ENCODE measurements at places on chromosomes 1 and 21. TPM values are rescaled to one million over a fixed set of nuclear protein-coding genes. Genes with fewer than 3 reads are reported as not detected.

The ZNF326 gene
- total RNA-seq = 19.5 TPM

The SYNC gene
- not detected for total RNA-seq

The KCNE2 gene
- total RNA-seq = not detected

The LYPD8 gene
- total RNA-seq = not detected

The MMP23B gene
- 4.2 TPM for total RNA-seq

The KCNK1 gene
- not detected for total RNA-seq

The IGSF21 gene
- not detected for total RNA-seq

The BROX gene
- total RNA-seq = 51.9 TPM

The TEX38 gene
- not detected for total RNA-seq

DNA sequence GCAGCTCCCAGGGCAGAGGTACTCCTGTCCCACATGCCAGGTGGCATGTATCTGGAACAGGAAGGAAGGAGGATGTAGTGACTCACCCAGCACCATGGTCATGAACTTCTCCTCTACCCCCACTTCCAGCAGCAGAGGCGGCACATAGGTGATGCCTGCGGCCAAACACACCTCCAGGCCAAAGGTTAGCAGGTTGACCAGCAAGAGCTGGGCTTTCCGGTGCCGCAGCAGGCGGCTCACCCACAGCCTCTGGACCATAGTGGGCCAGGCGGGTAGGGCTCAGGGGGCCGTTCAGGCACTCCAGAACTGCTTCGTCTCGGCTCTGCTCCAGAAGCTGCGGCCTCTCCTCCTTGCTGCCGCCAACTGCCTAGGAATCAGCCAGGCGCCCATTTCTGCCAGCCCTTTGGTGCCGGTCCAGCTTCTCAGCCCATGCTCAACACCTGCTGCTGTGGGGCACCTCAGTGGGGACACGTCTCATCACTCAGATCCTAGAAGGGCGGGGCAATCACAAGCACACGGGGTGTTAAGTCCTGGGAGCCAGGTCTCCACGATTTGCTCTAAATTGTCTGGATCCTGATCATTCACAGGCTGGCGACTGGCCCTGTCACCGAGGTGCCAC is 15.8 kb downstream of the SLC45A3 start:
- no peaks in the 10 kb centered on the region for H3K4me1 ChIP-seq
- no peak for DNase-seq
- no peak overlapping the region for H3K27ac ChIP-seq
- H3K36me3 ChIP-seq = no peaks in the 10 kb centered on the region

GRCh38 chr1:7509598-7509997 is 261.5 kb upstream of the VAMP3 start:
- H3K27me3 ChIP-seq = no peaks in the 10 kb centered on the region
- no peak overlapping the region for H3K27ac ChIP-seq

DNA sequence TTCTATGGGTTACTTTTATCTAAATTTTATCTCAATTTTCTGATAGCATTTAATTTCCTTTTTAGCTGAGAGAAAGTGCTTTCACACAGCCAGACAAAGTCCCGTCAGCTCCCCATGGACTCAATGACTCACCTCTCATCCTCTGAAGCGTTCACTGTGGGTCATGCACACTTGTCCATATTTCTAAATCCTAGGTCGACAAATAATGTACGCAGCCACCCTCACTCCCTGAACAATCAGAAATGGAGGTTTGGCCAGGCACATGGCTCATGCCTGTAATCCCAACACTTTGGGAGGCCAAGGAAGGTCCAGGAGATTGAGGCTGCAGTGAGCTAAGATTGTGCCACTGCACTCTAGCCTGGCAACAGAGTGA is 42.4 kb upstream of the COA6 start:
- H3K4me3 ChIP-seq = no peak overlapping the region
- no peaks in the 10 kb centered on the region for H3K36me3 ChIP-seq
- H3K4me1 ChIP-seq = no peaks in the 10 kb centered on the region
- H3K27ac ChIP-seq = no peak overlapping the region
- no peaks in the 10 kb centered on the region for H3K27me3 ChIP-seq

DNA sequence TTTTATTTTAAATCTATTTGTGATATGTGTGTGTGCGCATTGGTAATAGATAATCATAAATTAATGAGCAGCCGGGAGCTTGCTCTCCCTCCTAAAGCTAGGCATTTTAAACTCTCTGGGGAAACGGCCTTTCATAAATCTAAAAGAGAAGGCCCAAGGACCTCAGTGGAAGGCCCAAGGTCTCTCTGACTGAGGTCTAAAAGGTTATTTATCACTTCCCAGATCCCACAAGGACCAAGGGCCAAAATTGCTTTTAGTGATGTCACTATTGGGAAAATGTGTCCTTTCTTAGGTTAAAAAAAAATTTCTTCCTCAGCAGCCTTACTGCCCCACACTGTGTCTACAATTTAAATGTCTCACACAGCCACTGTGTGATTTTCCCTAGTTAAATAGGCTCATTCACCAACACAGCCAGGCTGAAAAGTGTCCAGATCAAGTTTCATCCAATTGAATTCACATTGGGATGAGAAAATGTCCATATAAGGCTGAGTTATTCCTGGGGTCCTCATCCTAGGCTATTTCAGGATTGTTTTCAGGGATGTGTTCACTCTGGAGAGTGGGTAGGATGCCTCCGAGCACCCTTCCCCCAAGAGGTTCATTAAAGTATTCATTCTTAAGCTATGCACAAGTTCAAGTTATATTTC is 46.1 kb downstream of the SLC44A3 start:
- no peaks in the 10 kb centered on the region for H3K36me3 ChIP-seq
- H3K27ac ChIP-seq = no peak overlapping the region
- no peaks in the 10 kb centered on the region for H3K27me3 ChIP-seq
- H3K4me3 ChIP-seq = no peak overlapping the region

DNA sequence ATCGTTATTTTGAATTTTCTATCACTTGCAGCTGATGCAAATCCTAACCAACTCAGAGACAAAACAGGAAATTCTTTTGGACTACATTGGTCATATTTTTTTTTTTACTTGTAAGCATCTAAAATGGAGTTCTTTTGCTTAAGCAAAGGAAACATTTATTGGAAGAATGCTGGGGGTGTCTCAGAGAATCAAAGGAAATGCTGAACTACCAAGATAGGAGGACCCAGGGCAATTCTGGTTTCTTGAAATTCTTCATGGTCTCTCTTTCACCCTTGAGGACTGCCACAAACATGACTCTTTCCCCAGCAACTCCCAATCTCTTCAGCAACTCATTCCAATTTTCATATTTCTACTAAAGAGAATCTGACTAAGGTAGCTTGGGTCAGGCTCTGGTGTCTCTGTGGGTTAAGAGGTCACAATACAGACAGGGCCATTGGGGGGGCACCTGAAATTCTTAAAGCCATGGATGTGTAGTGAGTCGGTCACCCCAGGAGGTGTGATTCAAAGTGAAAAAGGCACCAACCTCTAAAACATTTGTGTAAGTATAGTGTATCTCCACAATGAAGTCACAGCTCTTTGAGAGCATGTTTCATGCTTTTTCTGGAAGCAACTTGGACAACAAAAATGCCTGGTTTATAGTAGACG is 171.1 kb upstream of the FGGY start:
- H3K36me3 ChIP-seq = no peaks in the 10 kb centered on the region
- no peak for DNase-seq
- no peaks in the 10 kb centered on the region for H3K4me1 ChIP-seq
- no peak overlapping the region for H3K4me3 ChIP-seq
- H3K27ac ChIP-seq = no peak overlapping the region
- no peaks in the 10 kb centered on the region for H3K27me3 ChIP-seq

- no peak for DNase-seq
- no peak overlapping the region for H3K27ac ChIP-seq
- H3K27me3 ChIP-seq = no peaks in the 10 kb centered on the region
- no peak overlapping the region for H3K4me3 ChIP-seq
- H3K36me3 ChIP-seq = no peaks in the 10 kb centered on the region
- no peaks in the 10 kb centered on the region for H3K4me1 ChIP-seq
These were observed 97.7 kb upstream of the GREM2 start for GRCh38 chr1:240709676-240710075.

DNA sequence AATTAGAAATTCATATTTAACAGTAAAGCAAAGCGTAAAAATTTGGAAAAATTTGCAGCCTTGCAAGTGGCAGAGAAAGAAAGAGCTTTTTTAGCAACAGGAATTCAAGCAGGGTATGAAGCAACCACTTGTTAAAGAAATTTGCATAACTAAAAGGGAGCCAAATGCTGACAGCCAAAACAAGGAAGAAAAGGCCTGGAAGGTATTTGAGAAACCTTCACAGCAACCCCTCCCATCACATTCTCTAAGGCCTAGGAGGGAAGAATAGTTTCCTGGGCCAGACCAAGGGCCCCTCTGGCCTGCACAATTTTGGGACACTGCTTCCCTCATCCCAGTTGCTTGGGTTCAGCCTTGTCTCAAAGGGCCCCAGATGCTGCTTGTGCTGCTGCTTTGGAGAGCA is 672.4 kb upstream of the TMPRSS15 start:
- no peak for DNase-seq
- H3K4me3 ChIP-seq = no peak overlapping the region
- no peaks in the 10 kb centered on the region for H3K36me3 ChIP-seq
- no peak overlapping the region for H3K27ac ChIP-seq
- H3K27me3 ChIP-seq = no peaks in the 10 kb centered on the region

DNA sequence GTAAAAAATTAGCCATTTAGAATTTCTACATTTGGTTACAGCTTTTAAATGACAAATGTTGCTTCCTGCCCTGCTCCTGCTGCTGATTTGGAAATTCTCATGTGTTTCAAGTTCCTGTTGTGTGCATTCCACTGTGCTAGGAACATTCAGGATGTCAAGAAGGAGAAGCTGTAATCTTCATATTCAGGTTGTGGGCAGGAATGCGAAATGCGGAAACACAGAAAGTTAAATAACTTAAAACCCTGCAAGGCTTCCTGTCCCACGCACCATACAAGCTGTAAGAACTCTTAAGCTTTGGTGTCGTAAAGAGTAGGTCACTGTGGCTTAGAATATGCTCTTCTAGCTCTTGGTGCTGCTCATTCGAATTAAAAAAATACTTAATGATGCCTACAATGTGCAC is 52.6 kb downstream of the S100B start:
- H3K36me3 ChIP-seq = peaks cover 29% of the 10 kb centered on the region
- peaks cover 82% of the 10 kb centered on the region for H3K4me1 ChIP-seq
- H3K27me3 ChIP-seq = no peaks in the 10 kb centered on the region
- peak; percentile 61 for DNase-seq

DNA sequence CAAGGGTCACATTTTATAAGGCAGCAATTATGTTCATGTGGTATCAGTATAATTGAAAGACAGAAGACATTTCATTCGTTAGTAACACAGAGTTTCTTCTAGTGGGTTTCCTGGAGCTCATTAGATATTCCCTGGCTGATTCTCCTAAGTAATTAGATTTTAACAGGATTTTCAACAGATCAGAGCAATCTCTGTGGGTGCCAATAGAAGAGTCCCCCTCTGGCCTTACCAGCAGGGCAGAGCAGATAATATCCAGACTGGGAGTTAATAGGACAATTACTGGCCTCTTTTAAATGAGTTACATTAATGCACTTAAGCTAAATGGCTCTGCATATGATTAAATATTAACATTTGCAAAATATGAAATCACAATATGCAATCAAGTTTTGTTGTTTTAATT is 74.2 kb upstream of the FOXD3 start:
- H3K4me1 ChIP-seq = no peaks in the 10 kb centered on the region
- no peaks in the 10 kb centered on the region for H3K27me3 ChIP-seq
- DNase-seq = no peak
- no peaks in the 10 kb centered on the region for H3K36me3 ChIP-seq
- H3K4me3 ChIP-seq = no peak overlapping the region

- H3K27me3 ChIP-seq = no peaks in the 10 kb centered on the region
- H3K4me3 ChIP-seq = no peak overlapping the region
- no peak for DNase-seq
- H3K4me1 ChIP-seq = peaks cover 16% of the 10 kb centered on the region
- H3K27ac ChIP-seq = no peak overlapping the region
These were observed 6.7 kb downstream of the MAN1A2 start for GRCh38 chr1:117373932-117374331.

DNA sequence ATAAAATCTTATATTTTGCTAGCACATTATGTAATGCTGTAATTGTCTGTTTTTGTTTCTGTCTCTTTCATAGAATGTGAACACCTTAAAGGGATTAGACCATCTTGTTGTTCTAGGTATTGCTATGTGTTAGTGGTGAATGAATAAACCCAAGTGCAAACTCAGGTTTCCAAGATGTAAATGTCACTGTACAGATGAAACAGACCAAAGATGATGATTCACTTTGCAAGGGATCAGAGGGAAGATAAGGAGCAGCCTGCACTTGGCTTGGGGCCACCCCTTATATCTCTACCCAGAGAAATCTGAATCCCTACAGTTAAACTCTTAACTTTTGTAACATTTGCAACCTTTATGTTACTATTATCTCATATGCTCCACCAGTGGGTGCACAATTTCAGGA is 25.4 kb downstream of the UROD start:
- H3K4me1 ChIP-seq = no peaks in the 10 kb centered on the region
- no peaks in the 10 kb centered on the region for H3K27me3 ChIP-seq
- no peaks in the 10 kb centered on the region for H3K36me3 ChIP-seq
- H3K27ac ChIP-seq = no peak overlapping the region
- H3K4me3 ChIP-seq = no peak overlapping the region

DNA sequence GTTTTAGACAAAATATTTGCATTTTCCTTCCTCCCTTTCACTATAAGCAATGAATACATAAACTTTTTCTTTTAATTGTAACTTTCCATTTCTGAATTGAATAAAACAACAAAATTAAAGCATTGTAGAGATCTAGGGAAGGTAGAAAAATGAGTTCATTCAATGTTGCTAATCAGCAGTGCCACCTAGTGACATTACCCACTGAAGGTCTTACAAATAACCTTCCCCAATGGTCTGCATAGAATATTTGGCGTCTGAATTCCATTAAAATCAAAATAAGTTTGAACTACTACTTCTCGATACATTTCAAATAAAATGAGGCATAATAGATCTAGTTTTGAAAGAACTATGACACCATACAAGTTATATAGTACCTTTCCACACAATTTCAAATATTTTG is 19.6 kb downstream of the FH start:
- no peaks in the 10 kb centered on the region for H3K36me3 ChIP-seq
- no peaks in the 10 kb centered on the region for H3K4me1 ChIP-seq
- DNase-seq = no peak
- H3K4me3 ChIP-seq = no peak overlapping the region
- H3K27me3 ChIP-seq = no peaks in the 10 kb centered on the region
- no peak overlapping the region for H3K27ac ChIP-seq

- no peaks in the 10 kb centered on the region for H3K4me1 ChIP-seq
- no peak overlapping the region for H3K27ac ChIP-seq
- H3K36me3 ChIP-seq = no peaks in the 10 kb centered on the region
- no peaks in the 10 kb centered on the region for H3K27me3 ChIP-seq
These were observed 2.4 kb downstream of the RAB7B start for GRCh38 chr1:206000641-206001339.

GRCh38 chr1:31985430-31985829 is 28.2 kb upstream of the KHDRBS1 start:
- H3K4me3 ChIP-seq = no peak overlapping the region
- peaks cover 62% of the 10 kb centered on the region for H3K4me1 ChIP-seq
- peak overlapping the region; percentile 66 for H3K27ac ChIP-seq
- DNase-seq = peak; percentile 4

- DNase-seq = no peak
- no peak overlapping the region for H3K4me3 ChIP-seq
- no peaks in the 10 kb centered on the region for H3K4me1 ChIP-seq
These were observed 394.6 kb downstream of the LRRIQ3 start for GRCh38 chr1:73803380-73803779.

GRCh38 chr1:10794724-10795275 is 1.6 kb downstream of the CASZ1 start:
- H3K36me3 ChIP-seq = no peaks in the 10 kb centered on the region
- H3K27me3 ChIP-seq = peaks cover 4% of the 10 kb centered on the region
- H3K4me3 ChIP-seq = no peak overlapping the region
- H3K27ac ChIP-seq = no peak overlapping the region
- DNase-seq = no peak

GRCh38 chr1:89587729-89588161 is 45.2 kb upstream of the LRRC8C start:
- no peak for DNase-seq
- H3K4me1 ChIP-seq = no peaks in the 10 kb centered on the region
- peaks cover 5% of the 10 kb centered on the region for H3K36me3 ChIP-seq
- no peak overlapping the region for H3K4me3 ChIP-seq
- H3K27ac ChIP-seq = no peak overlapping the region

Data from naive thymus-derived CD4-positive, alpha-beta T cell (primary cell).